ENCODE measurements at places on chromosomes 6 and 20.
A peak's percentile ranks its signal among the peaks of the same experiment; 100 is the strongest.

DNA sequence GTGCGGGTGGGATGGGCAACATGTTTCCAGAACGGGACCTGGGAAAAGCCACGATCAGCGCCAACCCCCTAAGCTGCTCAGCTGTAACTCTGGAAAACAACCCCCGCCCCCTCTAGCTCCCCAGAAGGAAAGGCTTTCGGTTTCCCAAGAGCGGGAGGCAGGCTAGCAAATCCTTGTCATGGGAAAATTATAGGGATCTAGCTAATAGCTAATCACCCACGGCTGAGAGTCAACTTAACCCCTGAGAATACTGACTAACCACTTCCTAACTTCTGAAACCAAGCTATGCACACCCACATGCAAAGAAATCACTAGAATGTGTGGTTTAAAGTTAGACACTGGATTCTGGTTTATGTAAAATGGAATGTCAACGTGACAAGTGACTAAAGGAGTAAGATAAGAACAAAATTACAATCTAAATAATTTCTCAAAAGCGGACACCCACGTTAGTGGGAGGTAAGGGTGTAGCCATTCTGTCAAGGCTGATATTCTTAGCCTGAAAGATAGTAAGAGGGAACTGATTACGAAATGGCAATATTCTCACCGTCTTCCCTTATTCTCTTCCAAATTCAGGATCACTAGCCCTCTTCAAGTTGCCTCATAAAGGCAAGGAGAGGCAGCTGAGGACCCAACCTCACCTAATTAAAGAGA, 20.1 kb downstream of the JAG1 start:
- DNase-seq: no peak

GRCh38 chr6:15017261-15017660, 228.6 kb upstream of the JARID2 start:
- no peak for DNase-seq

GRCh38 chr20:25739615-25740320, 43.1 kb upstream of the ZNF337 start:
- no peak for DNase-seq

DNA sequence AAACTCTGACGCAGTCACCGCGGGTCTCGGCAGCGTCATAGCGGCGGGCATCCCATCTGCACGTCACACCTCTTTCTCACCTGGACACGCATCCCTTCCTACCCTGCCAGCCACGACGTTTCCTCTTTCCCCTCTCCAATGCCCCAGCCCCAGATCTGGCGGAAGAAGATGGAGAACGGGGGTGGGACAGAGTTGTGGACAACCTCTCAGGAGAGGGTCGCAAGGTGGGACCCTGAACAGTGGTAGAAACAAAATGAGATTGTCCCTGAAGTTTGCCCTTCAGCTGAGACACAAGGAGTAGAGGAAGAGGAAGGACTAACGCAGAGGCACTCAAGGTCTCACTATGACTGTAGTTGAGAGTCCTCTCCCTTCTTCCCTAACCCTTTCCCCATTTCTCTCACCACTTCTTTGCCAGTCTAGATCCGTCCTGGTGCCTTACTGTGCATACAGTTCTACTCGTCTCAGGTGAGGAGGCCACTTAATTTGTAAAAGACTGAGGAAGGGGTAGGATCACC, 562 bp downstream of the TRIM39 start:
- DNase-seq: no peak

DNA sequence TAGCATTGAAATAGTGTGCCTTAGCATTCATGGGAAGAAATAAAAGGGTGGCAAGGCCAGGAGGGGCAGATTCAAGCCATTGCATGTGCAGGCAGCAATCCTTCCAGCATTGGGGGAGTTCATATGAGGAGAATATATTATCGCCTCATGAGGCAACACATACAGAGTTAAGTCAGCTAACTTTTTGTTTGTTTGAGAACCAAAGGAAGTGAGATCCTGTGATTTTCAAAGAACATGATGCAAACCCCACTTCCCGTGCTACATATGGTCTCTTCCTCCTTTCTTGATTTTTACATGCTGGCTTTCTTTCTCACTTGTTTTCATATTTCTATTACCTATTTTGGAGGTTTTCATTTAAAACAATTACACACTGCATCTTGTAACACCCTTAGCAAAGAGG, 579.7 kb upstream of the ARID1B start:
- no peak for DNase-seq

DNA sequence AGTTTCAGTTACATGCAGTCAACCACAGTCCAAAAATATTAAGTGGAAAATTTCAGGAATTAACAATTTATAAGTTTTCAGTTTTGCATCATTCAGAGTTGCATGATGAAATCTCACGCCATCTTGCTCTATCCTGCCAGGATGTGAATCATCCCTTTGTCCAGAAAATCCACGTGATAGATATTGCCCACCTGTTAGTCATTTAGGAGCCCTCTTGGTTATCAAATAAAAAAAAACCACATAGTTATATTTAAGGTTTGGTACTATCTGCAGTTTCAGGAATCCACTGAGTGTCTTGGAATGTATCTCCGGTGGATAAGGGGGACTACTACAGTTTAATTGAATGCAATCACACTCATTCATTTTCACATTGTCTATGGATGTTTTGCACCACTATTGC, 1249.0 kb upstream of the CITED2 start:
- DNase-seq: no peak

DNA sequence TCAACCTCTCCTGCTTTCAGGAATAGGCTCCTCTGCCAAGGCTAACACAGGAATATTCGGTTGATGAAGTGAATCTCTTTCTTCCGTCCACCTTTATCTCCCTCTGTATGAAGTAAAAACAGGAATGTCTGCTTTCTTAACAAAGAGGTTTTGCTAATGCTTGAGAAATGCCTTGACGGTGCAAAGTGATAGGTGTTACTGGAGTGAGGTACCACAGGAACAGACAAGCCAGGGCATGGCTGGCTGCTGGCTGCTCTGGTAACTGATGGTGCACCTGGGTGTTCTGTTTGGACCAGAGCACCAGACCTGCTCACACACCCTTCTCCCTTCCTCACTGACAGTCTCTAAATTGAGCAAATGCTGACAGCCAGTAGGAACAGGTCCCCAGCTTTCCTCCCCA, 174.0 kb upstream of the FBXL4 start:
- DNase-seq: no peak

DNA sequence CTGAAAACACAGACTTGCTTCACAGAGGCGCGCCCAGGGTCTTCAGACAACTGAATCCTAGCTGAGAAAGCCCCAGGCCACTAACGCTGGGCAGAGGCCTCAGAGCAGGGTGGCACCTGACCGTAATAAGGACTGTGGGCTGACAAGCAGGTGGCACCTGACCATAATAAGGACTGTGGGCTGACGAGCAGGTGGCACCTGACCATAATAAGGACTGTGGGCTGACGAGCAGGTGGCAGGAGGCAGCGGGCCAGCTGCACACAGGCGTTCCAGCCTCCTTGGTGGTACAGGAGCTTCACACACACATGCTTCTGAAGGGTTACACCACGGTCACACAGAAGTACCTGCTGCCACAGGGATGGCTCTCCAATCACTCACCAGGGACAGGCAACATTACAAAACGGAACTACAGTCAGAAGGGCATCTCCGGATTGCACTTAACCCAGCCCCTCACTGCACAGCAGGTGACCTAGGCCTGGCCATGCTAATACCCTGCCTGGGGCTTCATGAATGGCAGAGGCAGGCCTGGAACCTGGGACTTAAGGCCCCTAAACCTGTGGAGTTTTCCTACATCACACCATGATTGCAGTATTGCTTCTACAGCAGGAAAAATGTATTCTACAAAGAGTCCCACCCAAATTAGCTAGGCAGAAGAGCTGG, 50.8 kb downstream of the PSMG4 start:
- no peak for DNase-seq

- DNase-seq: peak; percentile 50
These were observed 29.0 kb upstream of the TBPL1 start for GRCh38 chr6:133923938-133924593.

DNA sequence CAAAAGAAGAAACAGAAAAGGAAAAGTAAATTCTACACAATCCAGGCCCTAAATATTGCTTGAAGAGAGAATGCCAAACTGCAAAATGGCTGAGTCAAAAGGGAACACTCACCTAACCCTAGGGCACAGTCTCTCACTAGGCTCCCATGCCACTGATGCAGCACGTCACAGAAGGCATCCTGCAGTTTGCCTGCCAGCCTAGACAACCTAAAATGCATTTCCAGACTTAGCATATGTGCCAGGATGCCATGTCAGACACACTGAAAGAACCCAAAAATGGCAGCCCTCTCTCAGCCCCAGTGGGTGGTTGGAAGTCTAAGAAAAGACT, 10.6 kb upstream of the SIRPD start:
- no peak for DNase-seq

- peak; percentile 65 for DNase-seq
These were observed 169.0 kb downstream of the TBC1D7 start for GRCh38 chr6:13159300-13159699.

- no peak for DNase-seq
These were observed 25.1 kb upstream of the ZSCAN9 start for GRCh38 chr6:28200020-28200419.

DNA sequence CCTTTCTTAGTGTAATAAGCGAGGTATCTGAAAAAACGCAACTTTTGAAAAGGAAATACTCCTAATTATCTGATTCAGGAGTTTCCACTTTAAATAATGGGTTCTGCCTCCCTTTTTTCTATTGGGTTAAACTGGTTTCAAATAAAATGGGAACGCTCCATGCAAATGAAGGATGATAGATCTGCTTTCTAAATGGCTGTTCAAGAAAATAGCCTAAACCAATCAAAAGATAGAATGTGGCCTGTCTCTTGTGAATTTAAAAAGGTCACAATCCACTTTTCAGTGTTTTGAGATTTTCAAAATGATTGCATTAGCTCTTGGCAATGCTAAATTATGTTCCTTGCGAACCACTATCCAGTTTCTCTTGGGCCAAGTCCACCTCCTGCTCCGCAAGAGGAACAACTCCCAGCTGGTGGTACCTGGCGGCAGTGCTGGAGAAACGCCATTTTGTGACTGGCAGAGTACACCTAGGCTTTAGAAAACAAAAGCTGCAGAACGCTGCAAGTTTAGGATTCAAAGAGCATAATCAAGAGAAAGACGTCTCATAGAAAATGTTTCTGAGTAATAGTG, 56.7 kb downstream of the TRIM38 start:
- DNase-seq: no peak

GRCh38 chr20:54345821-54346220, 129.6 kb upstream of the DOK5 start:
- DNase-seq: no peak

DNA sequence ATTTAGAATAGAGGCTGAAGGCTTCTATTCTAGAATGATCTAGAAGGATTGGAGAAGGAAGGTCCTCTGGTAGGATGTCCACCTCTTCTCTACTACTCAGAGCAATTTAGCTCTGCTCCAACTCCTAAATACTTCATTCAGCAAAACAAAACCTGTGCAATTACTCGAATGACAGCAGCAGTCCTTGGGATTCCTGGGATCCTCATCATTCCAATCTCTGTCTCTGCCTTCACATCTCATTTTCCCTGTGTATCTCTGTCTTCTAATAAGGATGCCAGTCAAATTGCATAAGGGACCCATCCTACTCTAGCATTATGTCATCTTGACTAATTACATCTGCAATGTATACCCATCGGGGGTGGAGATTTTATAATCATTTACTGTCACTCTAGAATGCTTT, 5.5 kb upstream of the AIG1 start:
- no peak for DNase-seq

DNA sequence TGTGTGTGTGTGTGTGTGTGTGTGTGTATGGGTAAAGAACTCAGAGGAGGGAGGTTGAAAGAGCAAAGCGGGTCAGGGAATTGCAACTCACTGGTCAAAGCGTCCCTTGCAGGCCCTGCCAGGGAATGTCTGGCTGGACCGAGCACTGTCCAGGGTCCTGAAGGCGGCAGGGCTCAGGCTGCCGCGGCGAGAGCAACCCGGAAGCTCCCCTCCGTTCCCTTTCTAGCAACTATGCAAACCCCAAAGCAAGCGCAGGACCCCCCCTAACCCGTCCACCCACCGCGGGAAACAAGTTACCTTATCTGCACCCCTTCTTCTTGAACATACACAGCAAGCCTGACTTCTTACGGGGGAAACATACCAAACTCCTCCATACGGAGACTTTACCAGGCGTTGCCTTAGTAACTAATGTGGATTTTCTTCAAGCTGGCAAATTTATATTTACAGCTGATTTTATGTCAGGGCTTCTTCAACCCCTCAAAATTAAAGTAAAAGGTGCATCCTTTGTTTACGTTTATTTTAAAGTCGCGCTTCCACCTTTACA, 538 bp upstream of the GRM1 start:
- no peak for DNase-seq

- DNase-seq: peak; percentile 68
These were observed 228.2 kb downstream of the MYLK4 start for GRCh38 chr6:2522521-2522920.

DNA sequence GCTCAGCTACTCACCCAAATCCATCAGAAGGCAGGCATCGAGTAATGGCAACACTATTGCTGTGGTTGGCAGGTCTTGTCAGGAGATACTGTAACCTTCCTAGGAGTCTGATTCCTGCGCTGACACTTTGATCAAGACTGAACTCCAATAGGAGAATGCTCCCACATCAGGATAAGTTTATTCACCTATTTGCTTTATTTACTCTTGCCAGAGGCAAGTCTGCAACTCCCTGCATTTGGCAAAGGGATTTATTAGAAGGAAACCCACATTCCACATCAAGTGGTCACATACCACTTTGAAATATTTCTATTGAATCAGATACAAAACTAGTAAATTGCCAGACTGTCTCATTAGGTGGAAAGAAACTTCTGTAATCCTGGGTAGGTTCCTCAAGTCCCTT, 43.5 kb downstream of the ZFAND3 start:
- DNase-seq: no peak

DNA sequence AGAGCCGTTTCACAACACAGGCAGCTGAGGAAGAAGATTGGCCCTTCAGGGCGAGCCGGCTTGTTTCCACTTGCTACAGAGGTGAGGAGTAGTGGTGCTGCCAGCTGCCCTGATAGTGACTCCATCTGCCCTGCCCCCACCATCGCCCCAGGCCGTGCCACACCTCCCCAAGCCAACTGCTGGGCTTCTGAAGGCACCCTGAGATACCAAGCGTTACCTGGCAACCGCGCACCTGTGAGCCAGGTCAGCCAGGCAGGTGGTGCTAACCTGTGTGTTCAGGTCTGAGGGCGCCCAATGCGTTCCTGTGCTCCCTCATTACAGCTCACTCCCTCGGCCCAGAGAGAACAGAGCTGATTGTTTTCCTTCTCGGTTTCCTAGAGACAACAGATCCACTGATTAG, 299.1 kb upstream of the ID4 start:
- DNase-seq: no peak

GRCh38 chr6:131867744-131868143, 59.9 kb downstream of the ENPP1 start:
- DNase-seq: no peak
